Large intestine (tissue), 12 donors: ENCODE measurements at places on chromosomes 5 and 9. TPM values are rescaled to one million over a fixed set of nuclear protein-coding genes. Genes with fewer than 3 reads are reported as not detected.

DNA sequence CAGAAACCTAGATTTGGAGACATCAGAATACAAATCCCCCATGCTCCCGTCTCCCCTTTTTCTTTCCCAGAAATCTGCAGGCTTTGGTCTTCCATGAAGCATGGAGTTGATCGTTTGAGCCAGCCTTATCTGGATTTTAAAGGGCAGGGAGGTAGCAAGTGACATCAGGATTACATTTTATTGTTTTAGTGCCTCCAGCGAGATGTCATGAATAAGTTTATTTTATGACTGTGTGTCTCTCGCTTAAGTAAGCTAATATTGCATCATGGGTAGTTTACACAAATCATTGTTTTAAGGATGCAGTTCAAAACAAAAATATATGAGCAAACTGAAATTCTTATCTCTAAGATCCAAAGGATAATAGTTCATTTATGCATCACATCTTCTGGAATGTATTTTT is 50.7 kb upstream of the TNFSF8 start:
- DNase-seq: peak; percentile 82

DNA sequence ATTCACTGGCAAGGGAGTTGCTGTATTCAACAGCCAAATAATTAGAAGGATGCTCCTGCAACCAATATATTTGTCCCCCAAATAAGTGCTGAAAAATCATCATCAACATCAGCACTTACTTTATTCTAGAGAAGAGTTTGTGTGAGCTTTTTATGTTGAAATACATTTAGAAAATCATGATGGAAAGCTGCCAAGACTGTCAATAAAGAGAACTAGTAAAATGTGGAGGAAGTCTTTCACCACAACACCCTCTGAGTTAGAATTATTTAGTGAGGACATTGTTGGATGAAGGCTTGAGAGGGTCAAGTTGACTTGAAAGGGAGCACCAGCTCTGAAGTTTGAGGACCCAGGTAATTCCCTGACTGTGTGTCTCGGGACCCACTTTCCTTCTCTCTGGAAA is 100.2 kb upstream of the TBCA start:
- DNase-seq: no peak

TPM2 gene
- 463 TPM for polyA plus RNA-seq

OBP2B gene
- polyA plus RNA-seq: not detected

DNA sequence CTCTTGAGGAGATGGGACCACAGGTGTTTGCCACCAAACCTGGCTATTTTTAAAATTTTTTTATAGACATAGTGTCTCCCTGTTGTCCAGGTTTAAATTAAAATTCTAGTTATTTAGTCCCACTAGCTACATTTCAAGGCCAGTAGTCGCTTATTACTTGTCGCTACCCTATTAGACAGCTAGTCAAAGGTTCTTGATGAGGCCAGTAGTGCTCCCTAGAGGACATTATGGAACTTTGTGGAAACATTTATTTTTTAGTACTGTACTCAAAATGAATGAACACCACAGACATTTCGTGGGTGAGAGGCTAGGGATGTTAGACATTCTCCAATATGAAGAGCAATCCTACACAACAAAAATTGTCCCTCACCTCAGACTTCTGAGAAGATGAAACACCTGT is 14.4 kb upstream of the GRXCR2 start:
- peak; percentile 37 for DNase-seq

ADAMTS12 gene
- 4.2 TPM for polyA plus RNA-seq
